ENCODE measurements at places on chromosomes 2 and 18.

- no peak for DNase-seq
These were observed 313.1 kb downstream of the PDE11A start for GRCh38 chr2:177759443-177759842.

- no peak for DNase-seq
These were observed 298.6 kb downstream of the SUCLG1 start for GRCh38 chr2:84160453-84160852.

DNA sequence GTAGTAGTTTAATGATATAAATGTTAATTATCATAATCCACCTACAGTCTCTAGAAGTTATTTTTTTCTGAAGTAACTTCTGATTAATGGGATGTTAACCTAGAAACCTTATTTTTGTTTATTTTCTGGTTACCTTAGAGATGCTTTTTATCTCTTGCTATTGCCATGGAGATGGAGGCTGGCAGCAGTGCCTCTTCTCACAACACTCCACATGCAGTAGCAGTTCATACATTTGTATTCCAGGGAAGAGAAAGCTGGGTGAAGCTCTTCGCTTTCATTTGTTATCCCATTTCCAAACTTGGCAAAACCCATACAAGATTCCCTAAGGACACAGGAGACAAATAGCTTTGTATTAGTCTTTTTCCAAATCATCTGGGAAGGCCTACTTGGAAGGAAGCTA lies 1794.1 kb upstream of the LRRTM1 start:
- DNase-seq, result no peak

DNA sequence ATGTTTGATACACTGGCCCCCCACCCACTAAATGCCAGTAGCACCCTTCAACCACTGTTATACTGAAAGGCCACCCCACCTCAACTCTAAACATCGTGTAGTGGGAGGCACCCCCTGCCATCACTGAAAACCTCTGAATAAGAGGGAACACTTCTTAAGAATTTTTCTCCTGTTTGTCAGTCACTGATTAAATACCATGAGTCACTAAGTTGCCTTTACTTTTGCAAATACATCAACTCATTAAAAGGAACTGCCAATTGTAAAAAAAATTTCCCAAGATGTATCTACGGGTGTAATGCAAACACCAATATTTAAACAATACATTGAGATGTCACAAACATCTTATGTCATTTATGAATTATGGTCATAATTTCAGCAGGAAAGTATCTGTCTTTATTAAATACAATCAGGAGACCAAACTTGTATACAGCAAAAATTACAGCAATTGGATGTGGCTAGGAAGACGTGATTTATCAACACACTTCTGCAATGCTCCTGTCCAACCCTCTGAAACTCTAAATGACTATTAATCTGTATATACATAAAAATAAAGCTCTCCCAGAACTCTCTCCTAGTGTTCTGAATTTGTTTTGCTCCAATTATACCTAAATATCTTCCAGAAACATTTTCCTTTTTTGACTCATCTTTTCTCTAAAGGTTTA lies 144.1 kb upstream of the STK17B start:
- DNase-seq, result no peak

- no peak for DNase-seq
These were observed 258 bp downstream of the MGAT4A start for GRCh38 chr2:98730707-98731040.

DNA sequence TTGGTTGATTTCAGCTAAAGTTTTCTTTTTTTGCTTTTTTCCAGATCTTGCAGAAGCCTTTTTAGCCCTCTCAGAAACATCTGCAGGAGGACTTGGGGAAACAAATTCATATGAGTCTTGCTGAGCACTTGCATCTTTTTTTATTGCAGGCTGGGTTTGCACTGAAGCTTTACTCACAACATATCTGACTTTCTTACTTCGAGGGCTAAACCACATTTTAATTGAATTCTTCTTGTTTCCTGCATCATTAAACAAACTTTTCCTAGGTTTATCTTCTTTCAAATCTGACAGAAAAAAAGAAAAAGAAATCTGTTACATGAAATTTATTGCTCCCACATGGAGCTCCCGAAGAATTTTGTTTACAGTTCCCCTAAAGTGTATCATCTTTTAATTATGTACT lies 28.3 kb downstream of the BARD1 start:
- DNase-seq, result no peak

DNA sequence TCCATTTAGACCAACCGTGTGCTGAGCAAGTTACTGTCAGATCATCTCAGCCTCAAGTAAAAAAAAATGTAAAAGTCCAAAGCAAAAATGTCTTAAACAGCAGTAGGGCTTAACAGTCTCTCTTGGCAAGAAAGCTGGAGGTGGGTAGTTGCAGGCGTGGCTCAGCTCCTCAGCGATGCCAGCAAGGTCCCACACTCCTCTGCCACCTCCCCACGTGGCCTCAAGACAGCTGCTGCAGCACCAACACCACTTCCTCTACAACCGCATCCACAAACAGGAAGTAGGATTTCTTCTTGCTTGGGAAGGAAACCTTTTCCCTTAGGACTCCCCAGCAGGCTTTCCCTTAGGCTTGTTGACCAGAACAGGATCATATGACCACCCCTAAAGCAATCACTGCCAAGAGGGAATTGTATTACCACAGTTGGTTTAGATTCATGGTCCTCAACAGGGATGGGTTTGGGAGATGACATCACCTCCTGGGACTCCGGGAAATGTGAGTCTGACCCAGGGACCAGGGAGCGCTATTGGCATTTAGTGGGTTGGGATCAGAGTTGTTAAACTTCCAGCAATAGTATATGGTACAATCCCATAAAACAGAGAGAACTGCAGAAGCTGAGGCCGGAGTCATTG lies 97.1 kb downstream of the MAPK4 start:
- no peak for DNase-seq

DNA sequence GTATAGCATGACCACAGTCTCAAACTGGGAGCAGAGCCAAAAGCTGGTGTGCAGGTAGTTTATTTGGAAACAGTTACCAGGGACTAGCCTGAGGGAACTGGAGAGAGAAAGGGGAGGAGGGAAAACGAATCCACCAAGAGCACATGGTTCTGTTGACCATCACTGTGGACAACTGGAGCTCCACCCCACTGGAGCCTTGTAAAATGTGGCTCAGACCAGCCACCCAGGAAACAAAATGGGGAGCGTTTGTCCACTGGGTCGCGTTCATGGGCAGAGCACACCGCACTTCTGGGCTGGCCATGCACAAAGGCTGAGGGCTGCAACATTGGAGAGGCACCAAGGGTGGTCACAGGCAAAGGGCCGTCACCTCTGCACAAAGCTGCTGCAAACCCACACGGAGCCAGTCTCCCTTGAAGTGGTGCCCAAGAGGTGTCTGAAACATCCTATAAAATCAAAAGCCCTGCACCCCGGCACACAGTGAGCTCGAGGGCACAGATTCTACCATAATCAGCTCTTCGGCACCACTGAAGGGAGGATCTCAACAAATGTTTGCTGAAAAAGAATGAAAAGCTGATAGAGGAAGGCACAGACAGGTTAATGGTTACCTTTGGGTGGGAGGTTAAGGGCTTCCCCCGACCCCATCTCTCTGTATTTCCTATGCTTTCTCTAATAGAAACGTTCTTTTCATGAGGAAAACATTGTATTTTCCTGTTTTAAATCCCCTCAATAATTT lies 192.9 kb downstream of the INHBB start:
- no peak for DNase-seq

DNA sequence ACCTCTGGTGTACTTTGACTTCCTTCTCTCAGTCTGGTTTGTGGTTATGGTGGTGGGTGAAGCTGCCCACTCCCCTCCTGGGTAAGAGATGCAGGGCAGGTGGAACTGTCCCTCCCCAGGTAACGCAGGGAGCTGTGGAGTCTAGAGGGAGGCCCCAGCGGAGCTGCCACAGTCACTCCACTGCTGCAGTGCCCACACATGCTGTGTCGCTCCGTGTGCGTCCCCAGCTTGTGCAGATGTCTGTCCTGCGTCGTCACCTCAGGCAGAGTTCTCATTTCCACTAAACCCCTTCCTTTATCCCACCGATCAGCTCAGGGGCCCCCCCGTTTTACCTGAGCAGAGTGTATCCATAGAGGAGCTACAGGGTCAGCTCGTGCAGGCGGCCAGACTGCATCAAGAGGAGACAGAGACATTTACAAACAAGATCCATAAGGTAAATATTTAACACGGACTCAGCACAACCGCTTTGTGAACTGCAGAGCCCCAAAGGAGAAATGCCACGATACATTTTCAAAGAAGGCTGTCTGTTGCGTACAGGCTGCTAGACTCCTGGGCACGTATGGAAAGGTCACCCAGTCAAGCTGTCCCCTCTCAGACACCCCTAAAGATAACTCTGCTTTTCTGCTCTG lies 87.4 kb downstream of the MTCL1 start:
- no peak for DNase-seq

- DNase-seq, result no peak
These were observed 1526.7 kb downstream of the LRP1B start for GRCh38 chr2:140604096-140604495.

- no peak for DNase-seq
These were observed 603.8 kb downstream of the PLCL1 start for GRCh38 chr2:198408171-198408570.

GRCh38 chr18:57845605-57846074 lies 42.5 kb upstream of the ATP8B1 start:
- no peak for DNase-seq

DNA sequence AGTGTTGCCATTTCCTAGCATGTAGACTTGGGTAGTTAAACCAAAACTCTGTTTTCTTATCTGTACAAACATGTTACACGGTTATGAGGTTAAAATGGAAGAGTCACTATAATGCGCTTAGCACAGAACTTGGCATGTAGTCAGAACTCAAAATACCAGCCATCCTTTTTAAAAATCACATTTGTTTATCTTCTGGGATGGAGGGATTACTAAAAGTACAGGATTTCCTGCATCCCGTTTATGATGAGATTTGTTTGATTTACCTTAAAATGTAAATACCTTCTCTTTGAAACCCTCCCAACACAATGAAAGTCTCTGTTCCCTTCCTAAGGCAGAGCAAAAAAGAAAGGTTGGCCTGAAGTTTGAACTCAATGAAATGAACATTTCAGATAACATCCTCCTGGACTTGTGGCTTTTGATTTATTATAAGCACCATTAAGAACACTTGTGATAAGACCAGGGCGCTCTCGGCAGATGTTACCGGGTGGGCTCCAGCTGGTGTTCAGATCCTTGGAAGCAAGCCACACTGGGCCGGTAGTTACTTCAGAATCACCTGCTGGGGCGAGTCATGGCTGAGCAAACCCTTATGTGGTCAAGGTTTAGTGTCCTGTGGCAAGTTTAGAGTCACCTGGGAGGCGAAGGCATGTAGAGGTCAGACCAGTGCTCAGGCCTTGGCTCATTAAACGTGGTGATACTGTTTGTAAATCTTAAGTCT lies 105.7 kb downstream of the MGAT5 start:
- DNase-seq, result peak; percentile 24

DNA sequence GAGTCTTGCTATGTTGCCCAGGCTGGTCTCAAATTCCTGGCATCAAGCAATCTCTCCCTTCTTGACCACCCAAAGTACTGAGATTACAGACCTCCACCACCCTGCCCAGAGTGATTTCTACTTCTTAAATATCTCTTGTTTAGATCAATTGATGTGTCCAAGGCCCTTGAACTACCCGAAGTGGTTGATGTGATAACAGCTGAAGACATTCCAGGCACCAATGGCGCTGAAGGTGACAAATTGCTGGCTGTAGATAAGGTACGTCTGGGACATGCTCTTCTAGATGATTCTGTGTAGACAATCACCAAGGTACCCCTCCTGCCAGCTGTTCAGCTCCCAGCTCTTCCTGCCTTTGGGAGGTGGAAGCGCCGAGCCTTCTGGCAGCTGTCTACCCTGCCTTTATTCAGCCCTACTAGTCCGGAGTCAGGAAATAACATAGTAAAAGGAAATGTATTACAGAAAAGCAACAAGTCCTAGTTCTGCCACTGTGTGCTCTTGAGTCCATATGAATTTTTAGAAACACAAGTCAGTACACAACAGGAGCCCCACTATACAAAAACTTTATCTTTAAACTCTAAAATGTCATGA lies 61.3 kb upstream of the BZW1 start:
- DNase-seq, result no peak

DNA sequence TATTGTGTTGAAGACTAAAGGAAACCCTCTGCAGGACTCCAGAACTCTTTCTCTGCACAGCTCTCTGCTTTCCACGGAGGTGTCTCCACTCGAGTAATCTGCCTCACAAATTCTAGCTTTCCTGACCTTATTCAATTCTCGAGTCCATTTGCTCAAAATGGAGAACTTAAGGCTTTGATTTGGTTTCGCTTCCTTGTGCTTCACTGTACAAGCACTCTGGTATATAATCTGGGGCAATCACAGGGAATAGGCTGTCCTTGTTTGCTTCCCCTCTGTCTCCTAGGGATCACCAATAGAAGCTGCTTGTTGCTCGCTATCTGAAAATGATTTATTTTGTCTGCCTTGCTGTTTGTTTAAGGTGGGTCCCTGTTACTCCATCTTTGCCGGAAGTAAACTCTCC lies 129.1 kb upstream of the DOCK10 start:
- DNase-seq, result no peak

DNA sequence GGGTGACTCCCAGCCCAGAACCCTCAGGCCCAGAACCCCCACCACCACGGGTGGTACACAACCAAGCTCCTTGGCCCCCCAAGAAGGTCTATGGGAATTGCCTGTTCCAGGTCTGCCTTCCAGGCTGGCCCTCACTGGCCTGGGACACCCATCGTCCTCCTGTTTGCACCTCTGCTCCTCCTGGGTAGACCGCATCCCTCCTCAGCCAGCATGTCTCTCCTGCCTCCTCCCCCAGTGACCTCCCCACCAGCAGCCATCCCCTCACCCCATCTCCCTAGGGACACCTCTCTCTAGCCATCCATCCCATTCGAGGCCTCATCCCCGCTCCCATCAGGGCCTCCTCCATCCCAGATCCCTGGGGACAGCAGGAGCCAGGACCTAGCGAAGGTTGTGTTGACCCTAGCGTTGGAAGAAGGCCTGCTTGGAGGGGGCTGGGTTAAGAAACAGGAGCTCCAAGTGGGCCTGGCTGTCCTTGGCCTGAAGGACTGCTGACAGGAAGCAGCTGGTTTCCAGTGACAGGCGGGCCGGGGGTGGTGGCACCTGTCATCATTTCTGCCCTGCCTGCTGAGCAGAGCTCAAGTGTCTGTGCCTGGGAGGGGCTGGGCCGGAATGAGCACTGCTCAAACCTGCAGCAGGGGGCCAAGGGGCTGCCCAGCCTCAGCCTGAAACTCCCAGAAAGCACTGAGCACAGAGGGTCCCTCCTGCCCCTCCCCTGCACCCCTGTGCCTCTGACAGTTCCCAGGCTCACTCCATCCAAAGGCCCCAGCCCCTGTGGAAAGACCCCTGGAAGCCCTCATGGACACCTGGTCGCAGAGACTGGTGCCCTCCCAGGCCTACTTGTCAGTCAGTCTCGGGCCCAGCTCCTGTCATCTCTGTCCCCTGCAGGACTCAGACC lies 96.0 kb upstream of the OTOS start:
- no peak for DNase-seq

GRCh38 chr2:224444021-224444420 lies 42.1 kb upstream of the FAM124B start:
- no peak for DNase-seq

- no peak for DNase-seq
These were observed 45.8 kb downstream of the DNAJC10 start for GRCh38 chr2:182761903-182762302.

DNA sequence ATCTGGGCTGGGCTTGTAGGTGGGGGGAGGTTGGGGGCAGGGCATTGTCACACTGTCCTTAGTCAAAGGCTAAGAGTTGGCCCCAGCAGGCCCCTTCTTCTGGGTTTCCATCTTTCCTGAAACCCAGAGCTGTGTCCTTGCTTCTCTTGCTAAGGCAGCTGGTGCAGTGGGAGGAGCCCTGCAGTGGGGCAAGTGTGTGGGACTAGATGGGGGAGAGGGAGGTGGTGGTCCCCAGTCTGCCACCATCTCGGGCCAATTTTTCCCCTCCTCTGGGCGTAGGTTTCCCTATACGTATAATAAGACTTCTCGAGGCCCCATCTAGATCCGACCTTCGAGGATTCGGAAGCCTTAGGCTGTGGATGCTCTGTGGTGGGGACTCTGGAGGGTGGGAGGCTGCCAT lies 3.5 kb downstream of the KCNF1 start:
- DNase-seq, result no peak

All from AG04450 (cell line).